ENCODE measurements at places on chromosomes 13 and 19.

- peak; percentile 59 for DNase-seq
Observed at GRCh38 chr19:58059003-58059670, at the start of gene ZNF135. Gene ZNF135, plus strand, starts transcription at chr19:58059282. Its CDS starts 721 bp downstream, at chr19:58060003.

GRCh38 chr13:48797127-48797526, 143.4 kb downstream of the CYSLTR2 start:
- no peak for DNase-seq

DNA sequence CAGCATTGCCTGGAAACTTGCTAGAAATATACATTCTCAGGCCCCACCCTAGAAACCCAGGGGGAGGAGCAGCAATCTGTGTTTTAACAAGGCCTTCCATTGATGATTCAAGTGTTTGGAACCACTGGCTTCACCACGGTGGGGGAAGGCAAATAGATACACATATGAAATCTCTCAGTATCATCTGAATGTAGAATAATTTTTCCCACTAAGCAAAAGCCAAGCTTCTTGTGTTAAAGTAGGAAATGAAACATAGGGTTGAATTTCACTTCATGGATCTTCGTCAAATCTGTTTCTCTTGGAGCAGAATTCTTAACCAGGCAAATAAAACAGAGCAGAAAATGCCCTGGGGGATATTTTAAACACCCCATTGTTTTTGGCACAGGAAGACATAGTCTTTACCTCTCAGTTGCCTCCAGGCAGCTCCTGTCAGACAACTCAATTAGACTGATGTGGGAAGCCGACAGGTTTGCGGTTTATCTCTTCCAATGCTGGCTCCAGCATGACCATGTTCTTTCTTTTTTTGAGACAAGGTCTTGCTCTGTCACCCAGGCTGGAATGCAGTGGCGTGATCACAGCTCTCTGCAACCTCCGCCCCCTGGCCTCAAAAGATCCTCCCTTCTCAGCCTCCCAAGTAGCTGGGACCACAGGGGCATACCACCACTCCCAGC, 213.0 kb downstream of the FOXO1 start:
- no peak for DNase-seq

- DNase-seq = no peak
Observed at GRCh38 chr19:41700381-41701195, 7.8 kb upstream of the CEACAM5 start.

- no peak for DNase-seq
Observed at GRCh38 chr13:51136276-51136980, 25.4 kb upstream of the C13orf42 start.

- peak; percentile 0 for DNase-seq
Observed at GRCh38 chr19:1028062-1028926, 1.9 kb downstream of the CNN2 start.

GRCh38 chr19:51082611-51083010, at the start of gene KLK14:
Gene KLK14, minus strand, starts transcription at chr19:51082887. Its CDS starts 273 bp downstream, at chr19:51082614.
- no peak for DNase-seq

- no peak for DNase-seq
Observed at GRCh38 chr19:11269408-11269807, 7.1 kb upstream of the DOCK6 start.

GRCh38 chr19:27906081-27906480, 1306.9 kb downstream of the UQCRFS1 start:
- no peak for DNase-seq

GRCh38 chr13:66689628-66690027, 540.5 kb downstream of the PCDH9 start:
- no peak for DNase-seq

DNA sequence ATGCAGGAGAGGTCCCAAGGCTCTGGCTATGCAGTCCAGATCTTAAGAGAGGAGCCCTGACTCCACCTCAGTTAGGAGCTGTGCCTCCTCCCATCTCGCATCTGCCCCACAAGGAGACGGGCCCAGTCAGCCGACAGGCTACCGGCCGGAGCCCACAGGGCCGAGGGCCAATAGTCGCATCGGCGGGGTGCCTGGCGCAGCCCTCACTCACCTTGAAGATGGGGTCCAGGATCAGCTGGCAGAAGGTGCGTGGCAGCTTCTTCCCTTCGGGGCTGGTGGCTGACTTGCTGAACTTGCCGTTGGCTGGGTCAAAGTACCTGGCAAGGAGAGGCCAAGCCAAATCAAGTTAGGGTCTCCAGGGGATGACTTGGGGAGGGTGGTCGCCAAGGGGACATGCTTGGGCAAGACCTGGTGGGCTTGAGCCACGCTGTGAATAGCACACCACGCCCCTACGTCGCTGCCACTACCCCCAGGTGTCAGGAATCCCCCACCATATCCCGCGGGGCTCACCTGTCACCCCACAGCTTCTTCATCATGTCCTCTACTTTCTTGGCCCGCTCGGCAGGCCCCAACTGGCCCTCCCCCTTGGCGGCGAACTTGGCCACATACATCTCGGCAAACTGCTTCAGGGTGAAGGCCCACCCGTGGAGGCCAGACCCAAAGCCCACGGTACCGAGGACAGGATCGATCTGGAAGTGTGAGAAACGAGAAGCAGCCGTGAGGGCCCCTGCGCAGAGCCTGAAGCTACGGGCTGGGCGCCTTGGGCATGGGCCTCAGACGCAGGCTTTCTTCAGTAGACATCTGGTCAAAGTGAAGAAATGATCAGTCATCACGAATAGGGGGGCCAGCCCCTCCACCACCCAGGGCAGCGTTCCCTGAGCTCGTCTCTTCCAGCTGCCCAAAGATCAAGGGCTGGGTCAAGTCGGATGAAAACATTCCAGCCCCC, 3.3 kb downstream of the EEF2 start:
- no peak for DNase-seq

DNA sequence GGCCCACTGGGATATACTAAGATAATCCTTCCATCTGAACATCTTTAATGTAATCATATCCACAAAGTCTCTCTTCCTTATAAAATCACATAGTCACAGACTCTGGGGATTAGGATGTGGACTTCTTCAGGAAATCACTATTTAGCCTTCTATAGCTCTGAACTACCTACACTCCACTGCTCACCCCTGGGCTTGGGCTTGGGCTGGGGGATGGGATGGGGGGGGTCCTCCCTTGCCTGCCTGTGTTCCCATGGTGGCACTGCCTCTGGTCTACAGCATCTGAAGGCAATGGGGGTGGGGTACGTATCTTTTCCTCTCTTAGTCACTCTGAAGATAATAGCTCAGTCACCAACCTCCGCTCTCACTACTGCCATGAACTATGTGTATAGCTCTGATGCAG, 67.8 kb upstream of the SERTM1 start:
- no peak for DNase-seq

- no peak for DNase-seq
Observed at GRCh38 chr19:54577334-54577733, 3.7 kb downstream of the LILRA2 start.

DNA sequence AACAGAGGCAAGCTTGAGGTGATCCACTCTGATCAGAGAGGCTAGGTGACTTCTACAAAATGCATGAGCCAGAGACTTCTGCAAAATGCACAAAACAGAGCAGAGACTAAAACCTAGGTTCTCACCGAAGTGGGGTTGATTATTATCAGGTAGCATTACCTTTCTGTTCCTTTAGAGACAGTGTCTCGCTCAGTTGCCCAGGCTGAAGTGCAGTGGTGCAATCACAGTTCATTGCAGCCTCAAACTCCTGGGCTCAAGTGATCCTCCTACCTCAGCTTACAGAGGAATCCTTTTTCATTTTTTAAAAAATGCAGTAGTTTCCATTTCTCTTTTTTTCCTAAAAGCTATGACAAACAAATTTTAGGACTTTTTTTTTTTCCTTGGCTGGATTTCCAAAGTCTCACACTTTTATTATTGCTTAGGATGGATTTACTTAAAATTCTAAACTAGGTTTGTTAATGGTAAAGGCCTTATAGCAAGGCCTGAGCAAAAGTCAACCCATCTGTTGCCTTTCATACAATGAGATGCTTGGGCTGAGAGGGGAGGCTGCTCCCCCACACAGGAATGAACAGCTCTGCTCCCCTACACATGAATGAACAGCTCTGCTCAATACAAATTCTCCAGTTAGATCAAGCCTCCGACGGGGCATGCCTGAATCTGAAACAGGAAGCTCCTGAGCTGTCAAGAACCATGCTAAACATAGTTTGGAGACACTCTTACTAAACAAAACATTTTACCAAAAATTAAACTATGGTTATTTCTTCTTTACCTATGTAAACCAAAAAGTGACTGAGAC, 18.8 kb upstream of the TNFRSF19 start:
- DNase-seq = no peak

DNA sequence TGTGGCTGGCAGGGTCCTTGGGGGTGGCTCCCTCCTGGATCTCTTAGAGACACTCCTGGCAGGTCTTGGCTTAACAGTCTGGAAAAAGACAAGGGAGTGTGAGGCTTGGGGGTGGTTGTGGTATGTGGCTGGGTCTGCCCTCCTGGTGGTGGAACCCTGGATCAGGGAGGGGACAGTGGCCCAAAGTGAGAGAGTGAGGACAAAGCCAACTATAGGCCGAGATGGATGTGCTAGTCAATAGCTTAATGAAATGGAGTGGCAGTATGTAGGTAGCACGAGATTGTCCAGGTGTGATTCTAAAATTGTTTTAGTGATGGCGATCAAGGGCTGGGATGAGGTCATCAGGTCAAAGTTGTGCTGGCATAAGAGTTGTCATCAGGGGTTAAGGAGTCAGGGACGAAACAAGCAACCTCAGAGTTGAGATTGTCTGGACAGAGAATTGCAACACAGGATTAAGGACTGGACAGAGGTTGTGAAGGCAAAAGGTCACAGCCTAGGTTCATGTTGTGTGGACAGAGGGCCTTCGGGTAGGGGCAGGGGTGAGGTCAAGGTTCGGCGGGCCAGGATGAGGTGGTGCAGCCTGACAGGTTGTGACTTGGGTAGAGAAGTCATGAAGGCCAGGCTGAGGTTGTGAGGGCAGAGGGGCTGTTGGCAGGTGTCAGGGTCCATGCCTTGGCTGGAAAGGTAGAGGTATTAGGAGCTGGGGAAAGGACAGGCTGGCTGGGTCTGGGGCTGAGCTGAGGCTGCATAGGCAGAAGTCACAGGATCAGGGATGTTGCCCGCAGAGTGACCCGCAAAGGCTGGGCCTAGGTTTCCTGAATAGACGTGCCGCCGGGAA, 4.5 kb upstream of the RASAL3 start:
- DNase-seq = no peak

DNA sequence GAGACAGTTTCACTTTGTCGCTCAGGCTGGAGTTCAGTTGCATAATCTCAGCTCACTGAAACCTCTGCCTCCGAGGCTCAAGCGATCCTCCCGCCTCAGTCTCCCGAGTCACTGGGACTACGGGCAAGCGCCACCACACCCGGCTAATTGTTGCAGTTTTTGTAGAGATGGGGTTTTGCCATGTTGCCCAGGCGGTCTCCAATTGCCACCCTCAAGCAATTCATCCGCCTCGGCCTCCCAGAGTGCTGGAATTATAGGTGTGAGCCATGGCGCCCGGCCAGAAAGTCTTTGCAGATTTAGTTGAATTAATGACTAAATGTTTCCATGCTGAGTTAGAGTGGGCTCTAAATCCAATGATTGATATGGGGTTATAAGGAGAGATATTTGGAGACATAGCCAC, 4.5 kb upstream of the CADM4 start:
- no peak for DNase-seq

DNA sequence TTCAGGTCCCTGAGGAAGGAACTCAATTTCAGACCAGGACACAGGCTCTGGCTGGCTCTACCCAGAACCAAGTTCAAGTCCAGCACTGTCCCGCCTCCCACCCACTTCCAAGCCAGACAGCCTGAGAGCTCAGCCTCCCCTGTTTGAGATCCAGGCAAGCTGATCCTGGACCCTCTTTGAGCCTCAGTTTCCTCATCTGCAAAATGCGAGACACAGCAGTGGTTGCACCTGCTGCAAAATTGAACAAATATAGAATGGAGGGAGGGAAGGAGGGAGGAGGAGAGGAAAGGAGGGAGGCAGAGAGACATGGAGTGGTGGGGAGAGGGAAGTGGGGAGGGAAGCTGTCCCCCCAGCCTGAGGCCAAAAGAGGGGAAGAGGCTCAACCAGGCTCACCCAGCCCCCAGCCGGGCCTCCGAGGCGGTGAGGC, 751 bp downstream of the TMEM221 start:
- DNase-seq = no peak

DNA sequence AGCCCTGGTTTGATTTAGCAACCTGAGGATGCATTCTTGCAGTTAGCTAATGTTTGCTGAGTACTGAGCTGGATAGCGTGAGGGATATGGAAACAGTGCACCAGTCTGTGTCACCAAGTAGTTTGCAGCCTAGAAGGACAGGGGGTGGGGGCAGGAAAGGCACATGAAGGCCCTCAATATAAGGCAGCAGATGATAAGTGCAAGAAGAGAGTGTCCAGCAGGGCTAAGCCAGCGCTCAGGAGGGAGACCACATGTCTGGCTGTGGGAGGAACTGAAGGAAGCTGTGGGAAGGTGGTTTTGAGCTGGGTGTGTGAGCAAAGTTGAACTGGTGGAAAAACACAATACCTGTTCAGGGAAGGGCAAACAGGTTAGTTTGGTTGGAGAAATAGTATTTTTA, 1.7 kb downstream of the CXCL17 start:
- DNase-seq = no peak

DNA sequence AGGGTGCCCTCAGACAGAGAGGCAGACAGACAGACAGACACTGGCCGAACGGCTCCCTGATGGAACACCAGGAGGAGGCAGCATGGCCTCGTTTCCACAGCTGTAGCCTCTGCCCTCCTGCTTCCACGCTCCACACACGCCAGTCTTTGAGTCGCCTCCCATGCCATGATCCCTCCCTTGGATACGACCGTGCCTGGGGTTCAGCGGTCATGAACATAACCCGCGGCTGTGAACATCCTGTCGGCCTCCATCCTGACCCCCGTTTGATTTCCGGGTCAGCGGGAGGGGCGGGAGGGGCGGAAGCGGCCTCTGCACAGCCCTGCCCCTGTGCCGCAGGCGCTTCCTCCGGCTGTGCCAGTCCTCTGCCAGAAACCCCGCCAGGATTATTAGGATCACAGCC, 23.4 kb downstream of the GP6 start:
- DNase-seq = no peak

- peak; percentile 29 for DNase-seq
Observed at GRCh38 chr19:34639491-34640085, 37.4 kb downstream of the SCGB2B2 start.

GRCh38 chr13:98810746-98811145, 58.3 kb upstream of the SLC15A1 start:
- DNase-seq = no peak

DNA sequence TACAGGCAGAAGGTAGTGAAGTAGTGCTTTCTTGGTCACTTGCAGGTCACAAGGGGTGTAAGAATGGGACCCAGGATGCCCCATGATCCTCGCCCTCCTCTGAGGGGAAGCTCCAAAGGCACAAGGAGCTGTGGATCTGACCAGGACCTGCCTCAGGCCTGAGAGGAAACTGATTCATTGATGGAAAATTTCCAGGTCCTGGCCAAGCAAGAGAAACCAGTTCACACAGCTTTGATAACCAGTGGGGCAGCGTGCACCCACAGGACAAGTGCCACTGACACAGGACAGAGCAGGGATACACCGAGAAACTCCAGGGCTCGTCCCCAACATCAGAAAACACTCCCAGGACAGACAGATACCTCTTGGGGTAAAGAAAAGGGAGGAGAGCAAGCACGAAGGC, 177.1 kb downstream of the RBM26 start:
- DNase-seq = no peak

DNA sequence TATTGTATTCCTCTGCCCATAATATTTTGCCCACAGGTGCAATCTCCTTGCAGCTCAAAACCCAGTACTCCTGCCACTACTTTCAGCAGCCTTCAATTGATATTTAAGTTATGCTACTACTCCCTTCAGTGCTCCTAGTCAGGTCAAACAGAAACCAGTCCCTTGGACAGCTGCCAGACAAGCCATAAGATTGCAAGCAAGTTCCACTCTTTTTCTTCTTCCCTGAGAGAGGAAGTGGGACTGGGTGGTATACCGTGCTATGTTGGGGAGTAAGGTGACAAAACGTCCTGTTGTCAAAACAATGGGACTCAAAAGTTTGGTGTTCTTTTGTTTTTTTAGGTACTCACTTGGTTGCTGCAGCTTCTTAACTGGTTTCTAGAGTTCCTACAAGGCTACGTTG, 63.1 kb upstream of the FRY start:
- no peak for DNase-seq
